ENCODE measurements at places on chromosomes 5 and 9.

GRCh38 chr5:98163796-98164493 lies 609.5 kb upstream of the RGMB start:
- DNase-seq: no peak

DNA sequence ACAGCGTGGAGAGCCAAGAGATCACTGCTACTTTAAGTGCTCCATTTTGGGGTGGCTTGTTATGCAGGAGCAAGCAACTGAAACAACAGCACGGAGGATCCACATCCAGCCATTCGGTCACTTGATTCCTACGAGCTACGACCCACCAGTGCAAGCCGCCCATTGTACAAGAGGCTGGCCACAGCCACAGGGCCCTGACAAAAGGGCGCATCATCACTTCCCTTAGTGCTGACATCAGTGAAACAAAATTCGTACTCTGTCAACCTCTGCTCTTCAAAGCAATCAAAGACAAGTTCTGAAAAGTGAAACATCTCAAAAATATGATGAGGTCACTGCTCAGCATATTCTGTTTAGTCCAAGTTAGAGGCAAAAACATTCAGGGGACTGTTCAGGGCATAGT lies 168.4 kb downstream of the GADD45G start:
- no peak for DNase-seq

GRCh38 chr5:38994324-38994927 lies 79.8 kb downstream of the RICTOR start:
- DNase-seq: peak; percentile 83

- no peak for DNase-seq
Observed at GRCh38 chr9:127280880-127281660, 16.5 kb downstream of the GARNL3 start.

GRCh38 chr9:99266255-99267023 lies 44.4 kb downstream of the SEC61B start:
- DNase-seq: peak; percentile 71

DNA sequence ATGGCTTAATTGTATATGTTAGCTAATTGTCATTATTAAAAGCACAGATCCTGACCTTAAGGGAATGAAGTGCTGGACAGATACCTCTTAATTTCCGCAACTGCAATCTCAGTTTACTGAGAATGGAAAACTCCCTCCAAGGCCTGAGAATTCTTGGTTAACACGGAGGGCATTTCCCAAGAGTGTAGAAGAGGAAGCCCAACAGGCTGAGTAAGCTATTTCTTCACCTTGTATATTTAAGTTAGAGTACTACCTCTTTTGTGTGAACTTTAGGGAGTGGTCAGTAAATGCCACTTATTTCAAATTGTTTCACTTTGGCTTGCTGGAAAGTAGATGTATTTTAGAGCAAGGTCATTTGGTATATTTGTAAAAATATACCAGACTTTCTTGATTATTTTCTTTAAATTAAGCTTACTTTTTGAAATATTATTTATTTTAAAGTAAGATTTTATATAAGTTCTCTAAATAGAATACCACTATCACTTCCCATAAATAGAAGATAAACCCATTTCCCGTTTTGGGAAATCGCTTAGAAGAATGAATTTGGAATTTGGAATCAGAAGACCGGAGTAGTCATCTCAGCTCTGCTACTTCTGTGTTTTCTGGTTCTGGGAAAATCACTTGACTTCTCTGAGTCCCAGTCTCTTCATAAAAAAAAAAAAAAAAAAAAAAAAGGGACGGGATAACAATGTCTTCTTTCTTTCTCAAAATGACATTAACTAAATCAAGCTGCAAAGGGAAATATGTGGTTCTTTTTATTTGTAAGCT lies 26.0 kb upstream of the C9orf72 start:
- DNase-seq: peak; percentile 17

- peak; percentile 56 for DNase-seq
Observed at GRCh38 chr9:81661339-81661738, 28.0 kb downstream of the TLE1 start.

DNA sequence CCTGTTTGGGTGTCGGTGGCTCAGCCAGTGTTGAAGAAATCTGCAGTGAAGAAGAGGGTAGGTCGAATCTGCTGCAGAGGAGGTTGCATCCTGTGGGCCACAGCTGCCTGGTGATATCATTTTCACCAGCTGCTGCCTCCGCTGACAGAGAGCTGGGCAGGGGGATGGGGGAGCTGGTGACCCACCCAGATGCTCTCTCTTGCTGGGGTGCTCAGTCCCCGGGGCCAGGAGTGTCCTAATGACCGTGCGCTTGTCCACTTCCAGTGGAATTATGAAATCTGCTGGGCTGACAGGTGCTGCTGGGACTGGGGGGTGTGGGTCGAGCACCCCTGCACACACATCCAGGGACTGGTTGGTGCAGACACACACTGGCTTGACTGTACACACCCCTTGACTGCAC lies 83.2 kb upstream of the IRX4 start:
- no peak for DNase-seq

DNA sequence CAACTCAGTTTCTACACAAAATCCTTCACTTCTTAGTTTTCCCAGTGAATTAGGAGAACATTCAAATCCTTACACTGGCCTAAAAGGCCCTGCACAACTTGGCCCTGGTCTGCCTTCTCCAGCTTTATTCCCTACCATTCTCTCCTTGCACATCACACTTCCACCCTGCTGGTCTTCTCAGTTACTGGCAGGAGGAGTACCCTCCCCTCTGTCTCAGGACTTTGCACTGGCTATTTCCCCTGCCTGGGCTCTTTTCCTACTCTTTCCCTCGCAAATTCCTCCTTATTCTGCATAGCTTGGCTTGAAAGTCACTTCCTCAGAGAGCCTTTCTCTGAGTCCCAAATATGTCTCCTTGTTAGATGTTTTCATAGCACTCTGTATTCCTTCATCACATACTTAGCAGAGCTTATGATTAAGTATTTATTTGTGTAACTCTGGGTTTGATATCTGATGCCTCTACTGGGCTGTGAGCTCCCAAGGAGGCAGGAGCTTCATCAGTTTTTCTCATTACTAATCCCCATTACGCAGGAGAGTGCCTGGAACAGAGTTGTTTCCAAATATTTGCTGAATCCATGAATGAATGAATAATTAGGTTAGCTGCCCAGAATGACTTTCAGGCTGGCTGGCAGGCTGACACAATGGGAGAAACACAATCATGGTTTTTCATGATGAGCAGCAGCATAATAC lies 159.8 kb upstream of the KLF9 start:
- peak; percentile 77 for DNase-seq

GRCh38 chr9:134868751-134869553 lies 11.7 kb upstream of the FCN2 start:
- DNase-seq: no peak

- no peak for DNase-seq
Observed at GRCh38 chr9:89541798-89542197, 43.9 kb upstream of the SEMA4D start.

- DNase-seq: no peak
Observed at GRCh38 chr5:140988100-140988499, 21.8 kb downstream of the PCDHAC2 start.

DNA sequence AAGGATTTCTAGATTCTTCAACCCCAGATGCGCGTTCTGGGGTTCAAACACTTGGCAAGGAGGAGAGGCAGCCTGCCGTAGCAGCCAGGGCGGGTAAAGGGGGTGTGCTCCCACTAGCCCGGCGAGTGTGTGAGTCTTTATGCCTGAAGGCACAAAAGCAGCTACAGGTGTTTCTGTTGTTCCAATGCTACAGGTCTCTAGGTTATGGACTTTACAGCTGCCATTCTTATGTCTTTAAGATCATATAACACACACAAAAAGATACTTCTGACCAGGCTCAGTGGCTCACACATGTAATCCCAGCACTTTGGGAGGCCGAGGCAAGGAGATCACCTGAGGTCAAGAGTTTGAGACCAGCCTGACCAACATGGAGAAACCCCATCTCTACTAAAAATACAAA lies 133.6 kb upstream of the RETREG1 start:
- no peak for DNase-seq

DNA sequence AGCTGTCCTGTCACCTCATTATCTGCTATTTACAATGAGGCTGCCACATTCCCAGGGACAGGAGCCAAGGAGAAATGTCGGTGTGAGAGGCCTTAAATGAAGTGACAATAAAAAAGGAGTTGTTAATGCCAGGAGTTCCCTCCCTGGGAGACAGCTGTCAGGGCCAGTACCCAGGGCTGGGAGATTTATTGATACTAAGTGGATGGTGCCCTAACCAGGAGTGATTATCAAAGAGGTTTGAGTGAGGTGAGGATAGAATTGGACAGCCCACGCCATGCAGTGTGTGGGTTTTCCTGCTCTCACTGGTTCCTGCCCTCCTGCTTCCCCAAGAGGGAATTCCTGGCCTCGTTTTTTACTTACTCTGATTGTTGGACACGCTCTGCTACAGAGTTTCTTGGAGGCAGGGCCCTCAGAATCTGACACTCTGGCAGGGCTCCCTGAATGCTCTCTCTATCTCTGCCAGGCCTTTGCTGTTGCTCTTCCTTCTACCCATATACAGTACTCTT lies 150.8 kb downstream of the GRIA1 start:
- DNase-seq: peak; percentile 93

- peak; percentile 50 for DNase-seq
Observed at GRCh38 chr5:59421986-59422941, 471.3 kb downstream of the PDE4D start.

- DNase-seq: no peak
Observed at GRCh38 chr5:133957591-133957990, 10.8 kb downstream of the C5orf15 start.

GRCh38 chr5:329121-329735 lies 7.7 kb downstream of the AHRR start:
- DNase-seq: no peak

DNA sequence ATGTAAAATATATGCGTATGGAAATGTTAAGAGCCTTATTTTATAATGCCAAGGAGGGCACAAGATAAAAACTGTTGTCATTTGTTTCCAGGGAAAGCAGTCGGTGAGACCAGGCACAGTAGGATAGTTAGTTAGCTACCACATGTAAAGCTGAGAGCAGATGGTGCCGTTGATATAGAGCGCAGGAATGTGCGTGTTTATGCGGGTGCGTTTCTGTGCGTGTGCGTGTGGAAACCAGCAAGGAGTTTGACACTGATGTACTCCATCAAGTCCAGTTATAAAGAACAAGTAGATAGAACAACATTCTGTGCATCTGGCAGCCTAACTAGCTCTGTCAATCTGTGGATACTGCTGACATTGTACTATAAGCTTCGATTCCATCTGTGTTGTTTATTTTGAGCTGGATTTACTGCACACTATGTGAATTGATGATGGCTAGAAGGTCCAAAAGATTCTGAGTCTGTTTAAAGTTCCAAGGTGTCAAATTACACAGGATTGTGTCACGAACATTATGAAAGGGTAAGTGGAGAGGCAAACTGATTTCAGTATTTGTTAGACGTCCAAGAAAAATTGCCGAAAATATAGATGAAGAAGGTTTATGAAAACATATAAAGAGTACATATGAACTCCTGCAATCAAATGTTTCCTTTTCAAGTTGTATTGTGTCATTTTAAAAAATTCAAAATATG lies 494.9 kb upstream of the MEF2C start:
- DNase-seq: no peak

- DNase-seq: no peak
Observed at GRCh38 chr9:83622433-83622938, 457 bp upstream of the IDNK start.

DNA sequence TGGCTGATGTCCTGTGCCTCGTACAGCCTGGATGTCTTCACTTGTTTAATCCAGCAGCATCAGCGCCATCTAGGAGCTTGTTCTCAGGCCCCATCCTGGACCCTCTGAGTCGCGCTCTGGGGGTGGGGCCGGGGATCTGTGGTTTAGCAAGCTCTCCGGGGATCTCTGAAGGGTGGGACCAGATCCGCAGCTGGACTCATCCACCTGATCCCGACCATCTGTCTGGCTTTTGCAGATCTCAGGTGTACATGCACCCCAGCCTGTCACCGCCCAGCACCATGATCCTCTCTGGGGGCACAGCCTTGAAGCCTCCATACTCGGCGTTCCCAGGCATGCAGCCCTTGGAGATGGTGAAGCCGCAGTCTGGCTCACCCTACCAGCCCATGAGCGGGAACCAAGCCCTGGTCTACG lies 15.1 kb upstream of the POMT1 start:
- DNase-seq: no peak

- DNase-seq: no peak
Observed at GRCh38 chr9:5902377-5902776, 11.7 kb downstream of the MLANA start.

DNA sequence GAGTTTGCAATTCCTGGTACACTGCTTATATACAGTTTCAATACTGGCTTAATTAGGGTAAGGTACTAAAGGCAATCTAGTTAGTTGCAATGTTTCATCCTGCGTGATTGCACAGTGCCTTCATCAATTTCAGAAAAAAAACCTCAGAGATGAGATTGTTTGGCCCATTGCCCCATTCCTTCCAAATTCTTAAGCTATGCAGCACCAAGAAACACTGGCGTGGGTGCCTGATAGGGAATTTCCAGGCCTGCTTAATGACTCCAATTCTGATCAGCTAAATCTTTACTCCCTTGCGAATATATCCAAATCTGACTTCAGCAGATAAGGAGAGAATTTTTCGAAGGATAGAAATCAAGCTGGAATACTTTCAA lies 35.9 kb upstream of the GAS1 start:
- DNase-seq: no peak

- no peak for DNase-seq
Observed at GRCh38 chr5:157602505-157602904, 26.9 kb upstream of the ADAM19 start.

- DNase-seq: no peak
Observed at GRCh38 chr9:32603914-32604852, 31.2 kb upstream of the NDUFB6 start.

DNA sequence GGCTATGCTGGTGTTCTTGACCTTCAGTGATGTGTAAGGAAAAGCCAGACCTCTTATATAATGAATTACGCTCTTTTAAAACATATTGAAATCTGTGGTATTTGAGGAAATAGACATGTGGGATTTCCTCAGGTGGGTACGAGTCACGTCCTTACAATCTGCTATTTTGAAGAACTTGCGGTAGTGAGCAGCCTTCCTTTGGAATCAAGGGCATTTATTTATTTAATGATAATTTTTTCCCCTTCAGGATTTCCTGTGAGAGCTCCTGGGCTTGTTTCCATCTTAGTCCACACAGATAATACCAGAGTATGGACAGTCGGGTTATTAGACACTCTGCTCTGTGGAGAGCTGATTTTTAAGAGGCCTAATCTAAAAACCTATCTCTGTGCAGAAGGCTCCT lies 167.9 kb downstream of the ARHGEF28 start:
- no peak for DNase-seq

GRCh38 chr5:23820765-23821471 lies 313.5 kb downstream of the PRDM9 start:
- DNase-seq: peak; percentile 57

- no peak for DNase-seq
Observed at GRCh38 chr9:38235244-38235643, 157.3 kb upstream of the ALDH1B1 start.
